ENCODE measurements at places on chromosomes 1 and 21.

DNA sequence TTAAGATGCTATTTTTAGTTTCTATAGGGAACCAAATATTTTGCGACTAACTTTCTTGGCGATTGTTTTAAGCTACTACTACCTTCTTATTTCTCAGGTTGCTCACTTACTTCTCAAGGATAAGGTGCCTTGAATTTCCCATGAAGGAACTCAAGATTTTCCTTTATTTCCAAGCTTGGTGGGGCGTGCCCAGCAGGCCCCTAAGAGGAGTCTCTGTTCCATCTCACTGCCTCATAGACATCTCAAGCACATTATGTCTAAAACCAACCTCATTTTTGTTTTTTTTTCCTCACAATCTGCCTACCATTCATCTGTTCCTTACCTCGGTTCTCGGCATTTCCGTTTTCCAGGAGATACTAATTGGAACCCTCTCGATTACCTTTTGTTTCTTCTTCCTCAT lies 421.9 kb downstream of the DISC1 start:
- no peak for DNase-seq

GRCh38 chr1:97904534-97904933 lies 16.3 kb downstream of the DPYD start:
- DNase-seq: no peak

DNA sequence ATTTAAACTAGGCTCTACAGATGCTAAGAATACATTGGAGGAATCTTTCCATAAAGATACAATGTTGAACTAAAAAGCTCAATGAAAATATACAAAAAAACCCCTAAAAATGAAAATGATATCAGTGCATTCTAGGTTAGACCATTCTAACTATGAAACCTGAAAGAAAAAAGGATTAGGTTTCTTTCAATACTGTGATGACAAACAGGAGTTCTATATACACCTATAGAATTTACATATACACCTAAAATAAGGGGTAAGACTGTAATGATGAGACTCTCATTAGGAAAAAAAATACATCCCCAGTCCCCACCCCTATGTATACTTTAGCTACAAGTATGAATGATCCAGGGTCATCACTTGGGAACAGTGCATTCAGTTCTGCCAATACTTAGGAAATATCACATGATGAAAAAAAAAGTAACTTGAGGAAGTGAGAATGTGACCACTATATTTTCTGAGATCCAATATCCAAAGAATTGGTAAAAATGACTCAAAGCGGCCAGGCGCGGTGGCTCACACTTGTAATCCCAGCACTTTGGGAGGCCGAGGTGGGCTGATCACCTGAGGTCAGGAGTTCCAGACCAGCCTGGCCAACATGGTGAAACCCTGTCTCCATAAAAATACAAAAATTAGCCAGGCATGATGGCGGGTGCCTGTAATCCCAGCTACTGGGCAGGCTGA lies 26.3 kb downstream of the SELENOF start:
- DNase-seq: no peak

GRCh38 chr1:215292932-215293331 lies 210.4 kb downstream of the KCNK2 start:
- DNase-seq: no peak

DNA sequence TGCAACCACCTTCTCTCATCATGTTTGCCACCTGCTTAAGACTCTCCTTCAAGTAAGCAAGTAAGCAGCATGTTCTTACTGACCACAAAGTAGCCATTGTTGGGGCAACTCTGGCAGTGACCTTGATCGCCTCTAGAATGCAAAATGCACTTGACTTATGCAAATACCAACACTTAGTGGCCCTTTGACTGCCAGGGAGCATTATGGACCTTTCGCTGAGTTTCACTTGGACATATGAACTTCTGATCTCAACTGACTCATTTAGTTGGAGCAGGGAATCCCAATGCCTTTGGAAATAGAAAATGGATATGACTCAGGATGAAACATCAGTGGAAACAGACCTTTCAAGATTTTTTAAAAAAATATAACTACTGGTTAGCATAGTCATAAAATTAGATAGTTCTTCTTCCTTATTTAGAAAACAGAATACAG lies 6.1 kb upstream of the PLA2G5 start:
- DNase-seq: no peak
